Stimulated activated CD4-positive, alpha-beta T cell treated with anti-CD3 and anti-CD28 coated beads, Interleukin-4, amount 100 ng/mL, for 4 hours (primary cell): ENCODE measurements at places on chromosomes 7 and 10.
A peak's percentile ranks its signal among the peaks of the same experiment; 100 is the strongest.

DNA sequence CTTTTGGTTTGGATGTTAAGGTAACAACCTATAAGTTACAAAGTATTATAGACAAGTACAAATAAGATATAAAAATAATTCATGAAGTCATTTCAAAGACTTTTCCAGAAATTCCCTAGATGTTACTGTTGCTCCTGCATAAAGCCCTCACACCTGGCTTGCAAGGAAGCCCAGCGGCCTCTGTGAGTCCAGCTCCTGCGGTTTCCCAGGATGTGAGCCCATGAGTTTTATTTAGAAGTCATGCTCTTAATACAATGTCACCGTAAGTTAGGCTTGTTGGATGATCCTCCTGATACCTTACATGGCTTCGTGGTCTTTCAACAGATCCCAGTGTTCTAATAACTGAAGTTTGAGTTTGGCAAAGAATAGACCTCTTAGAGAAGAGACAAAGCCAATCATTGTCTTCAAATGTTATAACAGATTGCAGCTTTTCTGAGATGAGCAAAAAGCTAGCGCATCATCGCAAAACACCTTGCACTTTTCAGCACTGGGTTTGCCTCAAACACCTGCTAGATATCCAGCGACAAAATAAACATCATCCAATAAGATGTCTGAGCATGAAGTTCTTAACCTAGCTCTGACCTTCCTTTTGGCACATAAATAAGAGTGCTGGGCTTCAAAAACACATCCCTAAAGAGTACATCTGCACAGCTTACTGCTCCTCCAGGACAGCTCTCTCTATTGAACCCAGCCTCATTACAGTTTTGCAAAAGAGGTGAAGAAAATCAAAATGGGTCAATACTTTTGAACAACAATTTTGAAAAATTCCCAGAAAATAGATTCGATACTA, 3.6 kb downstream of the FAM171A1 start:
- DNase-seq: no peak

GRCh38 chr10:97503406-97503805, 4.7 kb downstream of the UBTD1 start:
- no peak for DNase-seq

GRCh38 chr10:75726522-75727483, 295.4 kb downstream of the LRMDA start:
- no peak for DNase-seq

GRCh38 chr7:50793120-50793946, 10.6 kb upstream of the GRB10 start:
- DNase-seq: peak; percentile 7

- DNase-seq: no peak
These were observed 60.2 kb downstream of the PLPP4 start for GRCh38 chr10:120517196-120517595.
